ENCODE measurements at places on chromosomes 2 and 18.
A peak's percentile ranks its signal among the peaks of the same experiment; 100 is the strongest.

DNA sequence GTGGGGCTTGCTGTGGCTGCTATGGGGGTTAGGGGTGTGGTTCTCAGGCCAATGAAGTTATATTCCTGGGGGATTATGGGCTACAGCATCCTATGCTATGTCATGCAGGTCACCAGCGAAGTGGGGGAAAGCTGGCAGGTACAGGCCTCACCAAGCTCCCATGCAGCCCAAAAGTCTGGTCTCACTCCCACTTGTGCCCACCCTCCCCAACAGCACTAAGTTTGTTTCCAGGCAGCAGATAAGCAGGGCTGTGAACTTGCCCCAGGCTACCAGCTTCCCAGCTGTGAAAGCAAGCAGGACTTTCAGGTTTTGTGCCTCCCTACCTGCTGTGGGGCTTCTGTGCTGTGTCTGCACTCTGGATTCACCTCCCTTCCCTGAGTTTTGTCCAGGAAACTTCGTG, 469.7 kb downstream of the CPS1 start:
- DNase-seq: no peak

- no peak for DNase-seq
Observed at GRCh38 chr2:100589527-100589926, 26.7 kb downstream of the PDCL3 start.

GRCh38 chr2:215899141-215900074, 113.9 kb downstream of the MREG start:
- no peak for DNase-seq

GRCh38 chr2:138700716-138701115, 79.5 kb downstream of the NXPH2 start:
- DNase-seq: no peak

GRCh38 chr18:50644807-50645206, 84.9 kb downstream of the MAPK4 start:
- no peak for DNase-seq

DNA sequence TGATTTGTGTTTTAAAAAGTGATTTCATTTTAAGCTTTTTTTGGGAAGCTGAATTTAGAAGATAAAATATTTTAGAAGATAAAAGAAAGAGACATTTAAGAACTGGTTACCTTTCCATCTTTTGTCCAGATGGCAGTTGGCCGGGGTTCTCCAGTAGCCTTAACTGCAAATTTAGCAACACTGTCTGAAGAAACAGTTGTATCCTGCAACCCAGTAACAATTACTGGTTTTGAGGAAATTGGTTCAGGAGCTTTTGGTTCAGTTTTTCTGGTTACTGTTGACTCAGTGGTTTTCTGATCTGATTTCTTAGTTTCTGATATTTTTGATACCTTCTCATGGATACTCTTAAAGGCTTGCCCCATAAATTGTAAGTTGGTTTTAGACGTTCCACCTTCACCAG, 49.9 kb downstream of the PLEKHA3 start:
- no peak for DNase-seq

- no peak for DNase-seq
Observed at GRCh38 chr2:191304939-191305875, 60.0 kb downstream of the MYO1B start.

DNA sequence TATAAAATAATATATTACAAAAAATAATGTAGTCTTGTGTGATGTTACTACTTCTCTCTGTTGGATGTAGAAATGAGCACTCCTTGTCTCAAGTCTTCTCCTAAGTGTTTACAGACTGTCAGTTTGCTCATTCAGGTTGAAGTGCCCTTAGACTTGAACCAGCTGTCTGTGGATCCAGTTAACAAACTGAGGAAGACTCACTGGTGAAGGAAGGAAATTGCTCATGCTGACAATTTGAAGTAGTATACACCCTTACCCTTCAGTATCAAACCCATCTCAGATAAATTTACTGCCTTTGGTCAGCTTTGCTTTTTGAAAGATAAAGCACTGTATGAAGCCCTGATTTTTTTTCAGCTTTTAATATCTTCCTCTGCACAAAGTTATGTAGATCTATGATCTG, 854.2 kb upstream of the ZEB2 start:
- DNase-seq: no peak

DNA sequence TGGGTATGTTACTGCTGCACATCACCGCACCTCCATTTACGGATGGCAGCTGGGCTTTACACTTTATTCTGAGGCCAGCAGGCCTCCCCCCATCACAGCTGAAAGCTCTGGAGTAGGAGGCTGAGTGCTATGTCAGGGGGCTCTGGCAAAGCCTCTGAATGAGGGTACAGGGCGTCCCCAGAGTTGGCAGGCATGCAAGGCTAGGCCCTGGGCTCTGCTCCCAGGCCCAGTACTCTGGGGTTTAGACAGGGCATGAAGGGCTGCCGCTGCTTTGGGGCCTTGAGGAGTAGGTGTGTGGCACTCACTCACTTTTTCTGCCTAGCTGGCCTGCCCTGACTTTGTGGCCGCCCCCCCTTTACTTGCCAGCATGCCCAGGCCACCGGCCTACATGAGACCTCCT, 90.8 kb downstream of the WDSUB1 start:
- DNase-seq: no peak

DNA sequence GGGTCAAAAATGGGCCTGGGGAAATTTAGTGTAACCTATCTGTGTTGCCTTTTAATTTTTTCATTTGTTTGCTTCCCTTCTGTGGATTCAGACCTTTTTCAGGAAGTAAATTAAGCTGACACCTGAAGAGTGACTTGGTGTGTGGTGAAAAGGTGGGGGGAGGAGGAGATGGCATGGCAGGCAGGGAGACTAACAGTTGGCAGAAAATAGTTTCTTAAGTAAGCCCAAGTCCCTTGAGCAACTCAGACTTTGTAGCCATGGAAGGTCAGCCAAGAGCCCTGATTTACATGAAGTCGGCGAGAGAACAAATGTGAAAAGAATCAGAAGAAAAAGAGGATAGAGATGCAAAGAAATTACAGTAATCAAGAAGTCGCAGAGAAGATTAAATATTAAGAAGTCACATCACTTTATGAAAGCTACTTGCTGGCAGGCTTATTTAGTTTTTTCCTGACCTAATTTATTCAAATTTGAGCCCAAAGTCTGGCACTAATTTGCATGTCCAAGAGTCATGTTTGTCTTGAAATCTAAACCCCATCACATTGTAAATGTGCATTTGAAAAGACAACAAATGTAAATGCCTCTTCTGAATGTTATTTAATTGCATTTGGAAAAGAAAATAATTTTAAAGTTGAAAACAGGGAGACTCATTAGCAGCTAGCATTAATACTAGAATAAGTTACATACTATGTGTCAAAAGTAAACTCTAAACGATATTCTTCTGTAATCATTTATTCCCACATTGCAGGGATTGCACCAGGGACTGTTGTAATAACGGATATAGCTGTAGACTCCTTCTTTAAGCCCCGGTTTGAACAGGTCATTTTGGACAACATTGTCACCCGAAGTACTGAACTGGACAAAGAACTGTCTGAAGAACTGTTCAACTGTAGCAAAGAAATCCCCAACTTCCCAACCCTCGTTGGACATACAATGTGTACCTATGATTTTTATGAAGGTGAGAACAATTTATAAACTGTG, 19.3 kb downstream of the UPP2 start:
- no peak for DNase-seq

DNA sequence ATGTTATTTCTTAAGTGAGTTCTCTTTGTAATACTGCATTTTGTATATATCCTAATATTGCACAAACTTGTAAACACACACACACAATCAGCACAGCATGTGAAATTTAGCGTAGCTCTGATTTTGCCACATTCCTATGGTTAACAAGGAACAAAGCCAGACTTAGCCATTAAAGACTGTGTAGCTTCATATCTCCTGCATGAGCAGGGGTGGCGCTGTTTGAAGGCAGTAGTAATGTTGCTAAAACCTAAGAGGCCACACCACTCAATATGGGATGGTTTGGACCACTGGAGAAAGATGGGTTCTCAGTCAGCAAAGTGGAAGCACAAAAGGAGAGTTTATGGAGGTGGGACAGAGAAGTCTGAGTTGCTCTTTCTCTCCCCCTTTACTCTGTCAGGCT, 61.1 kb upstream of the RND3 start:
- DNase-seq: no peak

DNA sequence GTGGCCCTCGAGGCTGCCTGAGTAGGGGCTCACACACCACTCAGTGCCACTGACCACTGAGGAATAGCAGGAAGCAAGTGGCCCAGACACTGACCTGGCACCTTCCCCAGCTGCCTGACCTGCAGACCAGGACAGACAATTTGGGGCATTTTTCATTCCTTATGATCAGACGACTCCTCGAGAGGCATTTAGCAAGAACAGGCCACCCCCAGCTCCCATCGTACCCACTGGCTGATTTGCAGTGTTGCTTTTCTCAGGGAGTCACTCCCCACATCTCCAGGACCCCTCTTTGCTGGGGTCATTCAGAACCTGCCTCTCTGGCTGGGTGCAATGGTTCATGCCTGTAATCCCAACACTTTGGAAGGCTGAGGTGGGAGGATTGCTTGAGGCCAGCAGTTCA, 185.7 kb downstream of the HAUS1 start:
- no peak for DNase-seq

DNA sequence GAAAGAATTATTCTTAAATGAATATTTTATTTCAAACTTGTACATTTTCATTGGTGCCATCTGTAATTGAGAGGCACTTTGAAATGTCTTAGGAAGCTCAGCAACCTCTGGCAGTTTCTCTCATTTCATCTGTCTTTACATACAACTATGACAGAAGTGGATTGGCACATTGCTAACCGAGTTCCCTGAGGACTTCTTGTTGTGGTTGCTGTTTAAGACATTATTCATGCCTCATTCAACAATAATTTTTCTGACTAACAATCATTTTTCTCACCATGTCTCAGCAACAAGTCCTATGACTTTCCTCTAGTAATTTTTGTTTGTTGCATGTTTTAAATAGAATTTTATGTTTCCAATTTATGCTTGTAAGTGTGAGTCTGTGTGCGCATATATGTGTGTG, 284.0 kb upstream of the CWC22 start:
- DNase-seq: no peak

GRCh38 chr18:67319109-67319508, 197.4 kb downstream of the DSEL start:
- no peak for DNase-seq

- DNase-seq: no peak
Observed at GRCh38 chr2:85802354-85803103, 48.7 kb downstream of the ATOH8 start.

DNA sequence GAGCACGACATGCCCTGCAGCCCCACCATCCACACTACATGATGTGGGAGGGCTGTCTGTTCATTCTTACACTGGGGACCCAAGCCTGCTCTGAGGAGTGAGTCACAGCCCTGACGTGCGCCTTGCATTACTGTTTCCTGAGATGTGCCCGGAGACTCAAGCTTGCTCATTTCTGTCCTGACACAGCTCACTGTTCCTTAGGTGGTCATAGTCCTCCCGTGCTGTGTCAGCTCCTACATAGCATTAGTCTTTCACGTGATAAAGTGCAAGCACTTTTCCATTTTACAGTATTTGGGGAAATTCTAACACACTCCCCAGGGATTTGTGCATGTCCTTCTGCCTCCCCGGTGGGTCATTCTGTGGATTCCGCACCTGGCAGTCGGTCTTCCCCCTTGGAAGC, 46.2 kb upstream of the TRIM43B start:
- peak; percentile 22 for DNase-seq

- no peak for DNase-seq
Observed at GRCh38 chr18:3170441-3171161, 49.2 kb downstream of the MYOM1 start.

GRCh38 chr2:9769171-9770005, 73.9 kb upstream of the TAF1B start:
- DNase-seq: no peak

DNA sequence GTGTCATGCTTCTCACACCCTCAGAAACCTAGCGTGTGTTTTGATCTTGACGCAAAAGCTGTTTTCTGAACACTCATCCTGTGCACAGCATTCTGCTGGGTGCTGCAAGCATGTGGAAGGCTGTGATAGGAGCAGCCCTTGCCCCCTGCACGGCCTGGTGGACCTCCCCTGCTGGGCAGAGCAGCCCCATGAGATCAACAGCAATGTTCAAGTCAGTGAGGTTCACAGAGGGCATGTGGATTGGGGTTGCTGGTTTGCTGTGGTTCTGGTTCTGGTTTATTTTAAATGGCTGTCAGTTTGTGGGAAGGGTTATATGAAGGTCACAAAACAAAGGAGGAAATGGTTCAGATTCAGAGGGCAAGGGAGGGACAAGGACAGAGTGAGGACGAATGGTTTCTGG, 71.3 kb downstream of the SOWAHC start:
- DNase-seq: no peak

- no peak for DNase-seq
Observed at GRCh38 chr2:240256704-240257637, 116.5 kb upstream of the OTOS start.
